ENCODE measurements at places on chromosomes 5 and 9.

- DNase-seq, result no peak
Measured at GRCh38 chr9:121718084-121718483, 66.7 kb downstream of the DAB2IP start.

- no peak for DNase-seq
Measured at GRCh38 chr9:74742191-74742790, 145.4 kb downstream of the TRPM6 start.

GRCh38 chr9:95120781-95121370 is 196.6 kb downstream of the FANCC start:
- no peak for DNase-seq

DNA sequence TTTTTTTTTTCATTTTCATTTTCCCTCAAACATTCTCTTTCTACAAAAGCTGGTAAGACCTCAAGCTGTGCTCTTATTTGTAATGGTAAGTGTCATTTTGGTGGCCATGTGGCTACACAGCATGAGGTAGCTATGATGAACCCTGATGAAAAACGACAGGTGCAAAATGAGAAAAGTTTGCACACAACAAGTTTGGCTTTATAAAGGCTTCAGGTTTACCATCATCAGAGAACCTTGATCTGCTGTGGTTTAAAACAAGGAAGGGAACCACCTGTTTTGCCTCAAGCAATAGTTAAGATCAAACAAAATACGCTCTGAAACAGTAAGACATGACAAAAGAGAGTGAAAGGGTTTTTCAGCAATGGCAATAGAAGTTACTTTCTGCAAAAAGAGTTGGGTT is 1124.6 kb upstream of the ACO1 start:
- DNase-seq, result no peak

- DNase-seq, result no peak
Measured at GRCh38 chr5:74040065-74040551, 414.1 kb downstream of the ARHGEF28 start.

- DNase-seq, result no peak
Measured at GRCh38 chr9:37413311-37413710, 9.2 kb upstream of the GRHPR start.

GRCh38 chr9:82299870-82300269 is 311.3 kb downstream of the SPATA31D1 start:
- no peak for DNase-seq

- DNase-seq, result no peak
Measured at GRCh38 chr5:164098531-164098930, 593.1 kb downstream of the MAT2B start.

DNA sequence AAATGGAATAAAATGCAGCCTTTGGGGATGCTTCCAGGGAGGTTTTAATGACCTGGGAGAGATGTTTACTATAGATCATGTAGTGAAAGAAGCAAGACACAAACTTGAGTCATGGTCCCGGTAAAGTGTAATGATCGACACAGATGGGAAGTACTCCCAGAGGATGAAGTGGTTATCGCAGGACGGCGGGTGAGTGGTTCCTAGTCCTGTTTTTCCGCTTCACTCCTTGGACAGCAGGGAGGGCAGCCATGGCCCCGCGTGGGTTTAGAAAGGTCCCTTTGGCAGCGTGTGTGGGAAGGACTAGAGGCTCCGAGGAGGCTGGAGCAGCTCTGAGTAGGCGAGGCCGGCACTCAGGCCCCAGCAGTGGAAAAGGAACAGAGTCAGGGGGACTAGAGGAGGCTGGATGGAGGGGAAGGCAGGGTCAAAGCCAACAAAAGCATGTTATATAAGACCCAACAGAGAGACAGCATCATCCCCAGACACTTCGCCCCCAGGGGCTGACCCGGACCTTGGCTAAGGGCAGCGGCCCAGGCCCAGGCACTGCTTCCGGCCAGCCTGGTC is 49.2 kb upstream of the STXBP1 start:
- no peak for DNase-seq

DNA sequence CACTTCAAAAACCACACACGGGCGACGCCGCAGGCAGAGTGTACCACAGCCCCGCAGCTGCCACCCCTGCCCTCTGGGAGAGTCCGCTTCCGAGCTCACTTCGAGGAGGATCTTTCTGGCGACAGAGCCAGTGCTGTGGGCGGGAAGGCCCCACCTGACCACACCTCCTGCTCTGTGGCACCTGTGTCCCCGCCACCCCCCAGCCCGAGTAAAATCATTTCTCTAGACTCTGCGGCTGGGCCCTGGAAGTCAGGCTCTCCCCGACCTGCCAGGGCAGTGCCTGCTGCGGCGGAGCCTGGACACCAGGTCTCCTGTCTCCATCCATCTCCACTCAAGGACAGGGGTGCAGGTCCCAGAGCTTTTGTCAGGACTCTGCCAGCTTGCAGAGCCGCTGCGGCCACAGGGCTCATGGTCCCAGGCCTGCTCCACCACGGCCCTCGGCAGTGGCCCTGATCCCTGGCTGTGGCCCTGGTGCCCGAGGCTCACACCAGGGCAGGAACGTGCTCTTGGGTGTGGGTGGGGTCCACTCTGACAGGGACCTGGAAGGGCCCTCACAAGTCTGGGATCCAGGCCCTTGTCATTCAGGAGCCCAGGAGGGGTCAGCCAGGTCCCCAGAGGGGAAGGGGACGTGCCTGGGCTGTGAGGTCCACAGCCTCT is 20.9 kb upstream of the CAMSAP1 start:
- no peak for DNase-seq

GRCh38 chr5:163612358-163613149 is 107.1 kb downstream of the MAT2B start:
- DNase-seq, result no peak

GRCh38 chr9:120740132-120740531 is 25.9 kb upstream of the MEGF9 start:
- DNase-seq, result no peak

GRCh38 chr5:165360366-165360765 is 1854.9 kb downstream of the MAT2B start:
- no peak for DNase-seq

Data from endothelial cell (in vitro differentiated cells).